ENCODE measurements at places on chromosomes 1 and 21.
A peak's percentile ranks its signal among the peaks of the same experiment; 100 is the strongest.

GRCh38 chr1:60423146-60423780 is 349.7 kb upstream of the C1orf87 start:
- DNase-seq: no peak

DNA sequence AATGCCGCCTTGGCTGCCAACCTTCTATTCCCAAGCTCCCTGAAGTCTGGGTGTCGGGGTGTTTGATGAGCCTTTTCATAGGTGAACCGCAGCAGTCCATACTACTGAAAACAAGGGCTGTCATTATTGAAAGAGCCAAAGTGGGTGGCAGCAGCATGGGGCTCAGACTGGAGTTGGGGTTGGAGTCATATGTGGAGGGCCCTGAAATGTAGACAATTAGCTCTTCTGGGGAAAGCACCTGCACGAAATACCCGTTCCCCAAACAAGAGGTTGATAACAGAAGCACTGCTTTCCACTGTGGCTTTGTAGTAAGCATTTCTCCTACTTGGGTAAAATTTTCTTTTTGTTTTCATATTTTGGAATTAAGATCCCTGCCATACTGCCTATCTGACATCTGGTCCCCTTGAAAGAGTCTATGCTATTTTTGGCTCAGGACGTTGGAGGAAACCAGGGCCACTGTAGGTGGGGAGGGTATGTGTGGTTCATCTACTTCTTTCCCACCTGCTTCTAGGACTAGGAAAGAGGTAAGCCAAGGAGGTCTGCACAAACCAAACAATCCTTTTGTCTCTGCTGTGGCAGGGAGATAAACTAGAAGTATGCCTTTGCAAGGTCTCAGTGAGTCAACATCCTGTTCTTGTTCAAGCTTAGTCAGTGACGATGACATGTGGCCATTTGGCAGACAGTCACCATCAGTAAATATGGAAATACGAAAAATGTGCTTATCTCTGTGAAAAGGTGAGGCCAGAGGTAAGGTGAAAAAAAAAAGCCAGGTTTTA is 197.0 kb upstream of the UBE2U start:
- peak; percentile 71 for DNase-seq

DNA sequence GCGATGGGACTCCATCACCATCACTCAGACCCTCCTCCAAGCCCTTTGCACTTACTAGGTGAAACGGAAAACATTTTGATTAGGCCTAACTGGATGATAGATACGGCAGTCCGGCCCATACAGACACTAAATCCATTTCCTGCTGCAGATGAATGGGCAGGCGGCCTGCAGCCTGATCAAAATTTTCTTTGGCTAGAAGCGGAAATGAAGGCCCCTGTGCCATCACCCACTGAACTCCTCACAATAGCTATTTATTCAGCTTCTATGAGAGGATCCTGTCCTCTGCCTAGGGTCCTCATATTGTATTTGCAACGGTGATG is 200.5 kb downstream of the OMA1 start:
- DNase-seq: no peak

GRCh38 chr1:110040548-110040947 is 6.1 kb downstream of the STRIP1 start:
- DNase-seq: no peak

DNA sequence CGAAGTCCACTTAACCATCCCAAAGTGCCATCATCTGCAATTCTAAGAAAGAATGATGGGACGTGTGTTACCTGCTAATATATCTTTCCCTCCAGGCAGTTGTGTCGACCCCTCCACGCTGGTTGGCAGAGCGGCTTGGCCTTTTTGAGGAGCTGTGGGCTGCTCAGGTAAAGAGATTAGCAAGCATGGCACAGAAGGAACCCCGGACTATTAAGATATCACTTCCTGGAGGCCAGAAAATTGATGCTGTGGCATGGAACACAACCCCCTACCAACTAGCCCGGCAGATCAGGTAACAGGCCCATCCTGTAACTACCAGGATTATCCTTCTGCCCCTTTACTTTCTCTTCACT is 520 bp downstream of the TARS2 start:
- no peak for DNase-seq

DNA sequence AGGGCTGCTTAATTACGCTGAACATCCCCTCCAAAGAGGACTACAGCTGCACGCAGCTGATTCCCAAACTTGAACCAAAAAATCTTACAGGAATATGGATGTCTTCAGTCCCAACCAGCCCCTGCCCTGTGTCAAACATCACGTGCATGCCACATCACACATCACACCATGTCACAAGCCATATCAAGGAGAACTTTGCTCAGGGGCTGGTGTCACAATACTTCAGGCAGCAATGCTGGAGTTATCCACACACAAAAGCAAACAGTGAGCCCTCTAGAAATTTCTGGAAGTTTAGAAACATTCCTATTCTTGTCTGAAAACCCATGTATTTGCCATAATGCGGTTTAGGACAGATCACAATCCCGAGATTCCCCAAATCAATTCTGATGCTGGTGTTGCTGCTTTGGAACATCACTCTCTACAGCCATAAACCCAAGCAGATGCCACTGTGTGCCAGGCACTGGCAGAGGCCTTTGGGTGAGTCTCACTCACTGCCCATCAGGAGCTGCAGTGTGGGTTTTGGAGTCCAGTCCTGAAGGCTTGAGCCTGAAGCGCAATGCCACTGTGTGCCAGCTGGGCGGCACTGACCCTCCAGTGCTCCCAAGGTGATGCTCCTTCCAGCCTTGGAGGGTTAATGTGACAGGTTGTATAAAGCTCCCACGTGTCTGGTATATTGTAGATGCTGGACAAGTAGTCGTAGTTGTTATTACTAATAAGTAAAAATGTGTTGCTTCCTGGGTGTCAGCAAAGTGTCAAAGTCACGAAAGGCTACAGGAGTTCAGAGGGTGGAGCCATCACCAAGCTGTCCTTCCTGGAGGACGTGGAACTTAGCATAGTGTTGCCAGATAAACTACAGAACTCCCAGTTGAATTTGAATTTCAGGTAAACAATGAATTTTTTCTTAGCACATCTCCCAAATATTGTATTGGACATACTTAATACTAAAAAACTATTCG is 20.1 kb upstream of the EFNA1 start:
- DNase-seq: no peak

DNA sequence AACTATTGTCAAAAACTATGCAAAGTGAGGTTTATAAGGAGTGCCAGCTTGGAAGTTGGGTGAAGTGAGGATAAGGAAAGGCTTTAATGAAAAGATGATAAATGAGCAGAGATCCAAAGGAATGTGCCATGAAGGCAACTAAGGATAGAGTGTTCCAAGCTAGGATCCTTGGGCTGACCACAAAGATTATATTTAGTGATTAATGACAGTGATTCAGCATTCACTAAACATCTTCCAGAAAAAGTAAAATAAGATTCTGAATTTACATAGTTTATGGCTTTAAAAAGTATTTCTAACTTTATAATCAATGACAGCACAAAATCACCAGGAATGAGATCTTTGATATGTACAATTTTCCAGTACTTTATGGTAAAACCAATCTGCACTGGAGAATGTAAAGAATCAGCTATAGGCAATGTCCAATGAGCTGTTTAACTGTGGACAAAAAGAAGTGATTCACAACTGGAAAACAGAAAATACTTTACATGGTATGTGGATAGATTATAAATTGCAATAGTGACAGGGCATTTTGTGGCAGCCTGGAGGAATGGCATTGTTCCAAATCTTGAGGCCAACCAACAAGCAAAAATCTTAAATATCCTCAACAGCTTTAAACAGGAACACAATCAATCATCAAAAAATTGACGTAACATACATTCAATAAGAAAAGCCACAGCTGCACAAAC is 91.2 kb upstream of the KCTD3 start:
- DNase-seq: no peak
